Iris pigment epithelial cell (primary cell): ENCODE measurements at places on chromosomes 11 and 22.

GRCh38 chr11:61090521-61090920 is 11.8 kb upstream of the CD5 start:
- DNase-seq = no peak

DNA sequence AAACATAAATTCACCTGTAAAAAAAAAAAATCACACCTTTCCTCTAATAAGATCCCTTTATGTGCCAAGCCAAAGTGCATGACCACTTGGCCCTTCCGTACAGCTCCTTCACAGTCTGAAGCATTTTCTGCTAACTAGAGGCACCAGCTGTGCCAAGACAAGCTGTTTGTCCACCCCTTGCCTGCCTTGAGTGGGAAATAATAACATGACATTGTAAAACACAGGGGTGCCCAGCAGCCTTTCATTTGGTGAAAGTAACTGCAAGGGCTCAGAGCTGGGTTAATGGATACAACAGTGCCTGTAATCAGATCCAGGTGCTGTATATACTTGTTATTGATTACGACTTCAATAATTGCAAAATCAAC is 59.2 kb downstream of the DDIAS start:
- DNase-seq = no peak

GRCh38 chr22:37930952-37931440 is 22.4 kb downstream of the C22orf23 start:
- DNase-seq = no peak

DNA sequence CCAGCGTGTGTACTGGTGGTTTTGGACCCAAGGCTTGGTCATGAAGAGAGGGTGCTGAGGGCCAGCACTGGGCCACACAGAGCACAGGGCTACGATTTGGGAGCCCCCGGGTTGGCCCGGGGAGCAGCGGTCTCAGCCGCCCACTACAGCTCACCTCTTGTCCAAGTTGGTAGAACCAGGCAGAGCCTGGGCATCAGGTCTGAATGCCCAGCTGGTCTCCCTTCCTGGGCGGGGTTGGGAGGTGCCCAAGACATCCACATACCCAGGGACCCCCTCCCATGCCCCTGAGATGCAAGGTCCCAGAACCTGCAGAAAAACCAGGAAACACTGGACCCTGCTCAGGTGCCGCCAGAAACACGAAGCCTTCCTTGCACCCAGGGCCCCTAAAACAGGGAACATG is 18.0 kb downstream of the CELSR1 start:
- no peak for DNase-seq

DNA sequence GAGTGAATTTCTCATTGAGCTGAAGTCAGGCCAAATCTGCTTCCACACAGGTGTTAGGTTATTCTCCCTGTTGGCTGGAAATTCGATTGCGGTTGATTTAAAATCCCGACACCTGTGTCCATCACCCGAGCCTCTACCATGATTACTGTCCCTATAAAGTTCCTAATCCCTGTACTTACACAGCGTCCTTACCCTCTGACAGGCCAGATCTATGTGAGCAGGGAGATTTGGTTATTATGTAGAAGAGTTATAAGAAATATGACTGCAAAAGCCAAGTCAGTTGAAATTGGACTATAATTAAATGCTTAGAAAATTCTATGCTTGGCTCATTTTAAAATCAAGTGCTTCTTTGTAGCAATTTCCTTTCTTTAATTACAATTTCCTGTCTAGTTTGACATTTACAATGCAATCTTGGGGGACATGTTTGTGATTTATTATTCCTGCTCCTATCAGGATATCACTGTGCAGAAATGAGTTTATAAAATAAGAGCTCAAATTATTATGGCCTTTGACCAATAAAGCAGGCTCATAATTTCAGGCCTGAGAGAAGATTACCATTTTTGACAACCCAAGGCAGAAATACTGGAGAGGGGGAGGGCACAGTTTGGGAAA is 32.5 kb upstream of the LMO1 start:
- no peak for DNase-seq

GRCh38 chr22:24402460-24403192 is 24.8 kb upstream of the ADORA2A start:
- peak; percentile 92 for DNase-seq

- DNase-seq = peak; percentile 68
Measured at GRCh38 chr11:117095284-117096161, 2.7 kb downstream of the SIK3 start.

- DNase-seq = peak; percentile 88
Measured at GRCh38 chr11:73931039-73931645, 19.7 kb upstream of the DNAJB13 start.

DNA sequence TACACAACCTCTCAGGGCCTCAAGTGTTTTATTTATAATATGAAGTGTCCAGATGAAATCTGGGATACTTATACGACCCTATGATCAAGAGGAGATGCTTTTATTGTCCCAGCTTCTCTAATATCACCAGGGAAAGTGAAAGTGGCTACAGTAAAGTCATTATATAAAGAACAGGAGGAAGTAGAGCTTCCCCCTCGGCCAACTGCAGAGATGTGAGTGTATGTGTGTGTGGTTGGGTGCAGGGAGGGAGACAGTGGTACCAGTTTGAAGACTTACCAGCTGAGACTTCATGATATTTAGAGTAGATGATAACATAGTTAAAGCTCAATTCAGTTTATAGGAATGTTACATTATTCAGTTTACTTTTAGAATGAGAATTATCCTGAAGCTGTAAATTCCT is 373.6 kb upstream of the DDI1 start:
- no peak for DNase-seq

- DNase-seq = no peak
Measured at GRCh38 chr11:72767203-72768062, 15.2 kb upstream of the ARAP1 start.

- DNase-seq = no peak
Measured at GRCh38 chr11:125075242-125075625, 12.1 kb downstream of the SLC37A2 start.

DNA sequence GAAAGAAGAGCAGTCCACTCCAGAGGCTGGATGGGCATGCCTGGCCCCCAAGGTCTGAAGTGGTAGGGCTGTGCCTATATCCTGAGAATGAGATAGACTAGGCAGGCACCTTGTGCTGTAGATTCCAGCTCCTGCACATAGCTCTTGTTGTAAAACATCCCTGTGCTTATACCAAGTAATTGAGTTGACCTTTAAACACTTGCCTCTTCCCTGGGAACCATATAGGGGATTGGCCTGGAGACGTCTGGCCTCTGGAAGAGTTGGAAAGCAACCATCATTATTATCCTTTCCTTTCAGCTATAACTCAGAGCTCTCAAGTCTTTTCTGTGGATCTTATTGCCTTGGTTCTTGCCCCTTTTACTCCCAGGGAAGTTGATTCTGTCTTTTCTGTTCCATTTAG is 15.1 kb downstream of the LIMK2 start:
- no peak for DNase-seq

DNA sequence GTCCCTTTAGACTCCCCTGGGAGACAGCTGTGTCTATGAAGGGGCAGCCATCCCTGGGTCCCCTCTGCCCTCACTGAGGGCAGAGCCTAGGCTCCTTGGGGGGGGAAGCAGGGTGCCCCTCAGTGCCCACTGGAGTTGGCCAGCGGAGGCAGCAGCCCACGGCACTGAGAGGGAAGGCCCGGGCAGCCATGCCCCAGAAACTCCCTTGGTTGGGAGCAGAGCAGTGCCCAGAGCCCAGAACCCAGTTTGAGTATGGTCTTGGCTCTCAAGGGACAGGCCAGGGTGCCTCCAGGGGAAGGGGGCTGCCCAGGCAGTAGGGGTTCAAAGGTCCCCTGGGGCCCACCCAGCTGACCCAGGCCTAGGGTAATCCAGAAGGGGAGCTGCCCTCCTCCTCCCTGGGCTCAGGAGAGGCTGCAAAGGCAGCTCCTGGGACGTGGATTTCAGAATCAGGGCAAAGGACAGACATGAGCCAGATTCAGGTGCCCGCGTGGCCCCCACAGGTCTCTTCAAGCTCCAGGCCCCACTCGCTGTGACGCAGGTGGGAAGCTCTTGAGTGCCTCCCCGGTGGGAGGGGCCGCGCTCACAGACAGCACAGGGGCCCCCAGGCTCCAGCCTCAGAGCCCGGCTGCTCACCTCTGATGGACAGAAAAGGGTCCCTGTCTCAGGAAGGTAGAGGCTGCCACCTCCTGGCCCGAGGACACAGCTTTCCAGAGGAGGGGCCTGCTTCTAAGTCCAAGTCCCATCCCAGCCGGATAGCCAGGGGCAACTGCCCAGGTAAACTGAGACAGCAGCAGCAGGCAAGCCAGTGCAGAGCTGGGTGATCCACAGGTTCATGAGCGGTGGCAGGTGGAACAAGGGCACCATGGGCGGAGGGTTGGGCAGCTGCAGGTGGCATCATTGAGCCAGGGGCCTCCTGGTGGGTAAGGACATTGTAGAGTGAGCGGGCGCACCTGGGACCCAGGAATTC is 2.6 kb downstream of the C11orf21 start:
- no peak for DNase-seq
